ENCODE measurements at places on chromosomes 1 and 21.
A peak's percentile ranks its signal among the peaks of the same experiment; 100 is the strongest.

DNA sequence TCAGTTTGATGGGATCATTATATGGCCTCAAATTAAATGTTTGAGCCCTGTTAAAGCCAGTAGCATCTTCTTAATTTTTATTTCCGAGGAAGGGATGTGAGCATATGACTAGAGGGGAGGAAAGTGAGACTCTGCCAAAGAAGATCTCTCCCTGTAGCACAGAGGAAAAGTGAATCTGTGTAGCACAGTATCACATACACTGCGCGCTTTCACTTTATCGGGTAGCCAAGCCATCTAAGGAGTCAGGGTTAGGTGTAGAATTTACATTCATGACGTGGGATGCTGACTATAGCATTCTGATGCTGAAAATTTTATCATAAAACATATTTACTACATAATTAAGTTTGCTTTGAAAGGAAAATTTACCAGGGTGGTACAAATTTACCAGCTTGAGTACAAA is 24.0 kb downstream of the LRRC8D start:
- DNase-seq = no peak

- DNase-seq = no peak
Observed at GRCh38 chr1:30145723-30146303, 577.6 kb downstream of the MATN1 start.

GRCh38 chr1:209506101-209506500 is 77.4 kb upstream of the CAMK1G start:
- no peak for DNase-seq

DNA sequence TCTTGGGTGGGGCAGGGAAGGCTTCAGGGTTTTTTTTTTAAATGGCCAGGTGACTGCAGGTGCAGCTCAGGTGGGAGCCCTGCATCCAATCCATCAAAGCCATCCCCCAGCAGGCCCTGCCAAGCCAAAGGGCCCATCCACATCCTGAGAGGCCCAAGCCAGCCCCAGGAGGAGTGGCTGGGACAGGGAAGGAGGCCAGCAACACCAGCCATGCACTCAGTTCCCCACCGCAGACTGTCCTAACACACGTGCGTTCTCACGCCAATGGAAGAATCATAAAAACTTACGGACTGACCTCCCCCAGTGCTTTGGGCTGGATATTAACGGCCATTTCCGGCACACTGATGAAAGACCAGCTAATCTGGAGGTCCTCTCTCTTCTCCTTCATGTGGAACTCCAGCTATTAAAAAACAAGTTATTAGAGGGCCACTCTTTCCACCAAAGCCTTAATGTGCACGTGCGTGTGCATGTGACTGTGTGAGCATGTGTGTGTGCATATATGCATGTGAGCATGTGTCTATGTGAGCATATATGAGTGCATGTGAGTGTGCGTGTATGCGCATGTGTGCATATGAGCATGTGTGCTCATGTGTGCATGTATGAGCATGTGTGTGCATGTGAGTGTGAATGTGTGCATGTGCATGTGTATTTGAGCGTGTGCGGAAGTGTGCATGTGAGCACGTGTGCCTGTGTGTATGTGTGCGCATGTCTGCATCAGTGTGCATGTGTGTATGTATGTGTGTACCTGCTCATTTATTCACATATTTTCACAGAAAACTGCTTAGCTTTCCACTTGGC is 35.1 kb downstream of the C2CD2 start:
- DNase-seq = no peak

DNA sequence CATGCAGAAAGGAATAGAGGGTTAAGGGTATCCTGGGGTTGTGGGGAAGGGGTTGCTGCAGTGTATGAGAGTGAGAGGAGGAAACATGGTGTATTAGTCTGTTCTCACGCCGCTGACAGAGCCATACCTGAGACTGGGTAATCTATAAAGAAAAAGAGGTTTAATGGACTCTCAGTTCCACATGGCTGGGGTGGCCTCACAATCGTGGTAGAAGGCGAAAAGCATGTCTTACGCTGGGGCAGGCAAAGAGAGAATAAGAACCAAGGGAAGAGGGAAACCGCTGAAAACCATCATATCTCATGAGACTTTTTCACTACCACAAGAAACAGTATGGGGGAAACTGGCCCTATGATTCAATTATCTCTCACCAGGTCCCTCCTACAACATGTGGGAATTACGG is 17.7 kb downstream of the OSBPL9 start:
- no peak for DNase-seq

DNA sequence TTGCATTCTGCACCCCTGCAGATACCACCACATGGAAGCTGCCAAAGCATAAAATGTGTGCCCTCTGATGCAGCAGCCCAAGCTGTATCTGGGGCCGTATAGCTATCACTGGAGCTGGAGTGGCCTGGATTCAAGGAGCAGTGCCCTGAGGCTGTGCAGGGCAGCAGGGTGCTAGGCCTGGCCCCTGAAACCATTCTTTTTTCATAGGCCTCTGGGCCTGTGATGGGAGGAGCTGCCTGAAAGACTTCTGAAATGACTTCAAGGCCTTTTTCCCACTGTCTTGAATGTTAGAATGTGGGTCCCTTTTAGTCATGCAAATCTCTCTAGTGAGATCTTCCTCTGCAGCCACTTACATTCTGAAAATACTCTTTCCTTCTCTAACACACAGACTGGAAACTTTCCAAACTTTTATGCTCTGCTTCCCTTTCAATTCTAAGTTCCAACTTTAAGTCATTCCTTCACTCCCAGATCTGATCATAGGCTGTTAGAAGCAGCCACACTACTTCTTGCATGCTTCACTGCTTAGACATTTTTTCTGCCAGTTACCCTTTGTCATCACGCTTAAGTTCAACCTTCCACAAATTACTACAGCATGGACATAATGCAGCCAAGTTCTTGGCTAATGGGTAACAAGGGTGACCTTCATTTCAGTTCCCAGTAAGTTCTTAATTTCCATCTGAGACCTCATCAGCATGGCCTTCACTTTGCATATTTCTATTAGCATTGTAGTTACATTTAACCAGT is 42.4 kb downstream of the DRAM2 start:
- DNase-seq = no peak

GRCh38 chr1:111738436-111739193 is 580 bp downstream of the INKA2 start:
- peak; percentile 91 for DNase-seq

Measured in dermis microvascular lymphatic vessel endothelial cell (primary cell).